Naive B cell (primary cell): ENCODE measurements at places on chromosomes 7 and 10.
A peak's percentile ranks its signal among the peaks of the same experiment; 100 is the strongest.

DNA sequence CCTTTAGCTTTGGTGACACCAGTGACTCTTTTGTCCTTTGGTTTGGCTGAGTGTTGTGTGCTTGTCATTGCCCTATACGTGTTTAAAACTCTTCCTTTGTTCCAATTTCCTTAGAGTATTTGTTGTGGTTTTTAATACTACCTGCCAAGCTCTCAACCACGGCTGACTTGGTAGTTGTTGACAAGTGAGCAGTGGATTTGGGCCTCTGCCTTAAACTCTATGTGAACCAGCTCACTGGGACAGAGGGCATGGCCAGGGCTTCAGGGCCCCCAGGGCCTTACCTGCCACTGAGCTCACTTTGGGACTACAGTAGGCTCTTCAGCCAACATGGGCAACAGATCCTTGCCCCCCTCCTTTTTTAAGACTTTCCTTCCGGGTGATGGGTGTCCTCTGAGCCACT, 9.6 kb upstream of the DMBT1 start:
- DNase-seq = no peak

- no peak for DNase-seq
Measured at GRCh38 chr7:128110641-128111364, 79.6 kb upstream of the LRRC4 start.

DNA sequence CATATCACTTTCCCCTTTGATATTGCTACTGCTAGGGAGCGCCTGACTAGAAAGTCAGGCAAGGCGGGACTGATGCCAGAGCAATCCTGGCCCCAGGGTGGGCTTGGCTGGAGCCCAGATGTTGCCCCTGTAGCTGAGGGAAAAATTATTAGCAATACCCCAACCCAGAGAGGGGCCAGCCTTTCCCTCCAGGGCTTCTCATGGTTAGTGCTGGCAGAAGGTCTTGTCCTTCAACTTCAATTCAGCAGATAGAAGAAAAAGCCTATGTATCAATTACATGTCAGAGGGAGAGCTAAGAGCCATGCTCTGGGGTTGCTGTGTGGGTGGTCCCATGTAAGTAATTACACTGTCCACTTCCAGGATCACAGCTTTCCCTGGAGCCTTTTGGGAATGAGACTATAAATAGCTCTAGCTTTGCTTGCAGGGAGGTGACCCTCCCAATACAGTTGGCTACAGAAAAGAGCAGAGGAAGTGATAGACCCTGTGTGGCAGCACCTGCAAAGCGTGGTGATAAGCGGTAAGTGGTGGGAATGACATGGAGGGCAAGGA, 579.1 kb downstream of the CCSER2 start:
- DNase-seq = no peak

DNA sequence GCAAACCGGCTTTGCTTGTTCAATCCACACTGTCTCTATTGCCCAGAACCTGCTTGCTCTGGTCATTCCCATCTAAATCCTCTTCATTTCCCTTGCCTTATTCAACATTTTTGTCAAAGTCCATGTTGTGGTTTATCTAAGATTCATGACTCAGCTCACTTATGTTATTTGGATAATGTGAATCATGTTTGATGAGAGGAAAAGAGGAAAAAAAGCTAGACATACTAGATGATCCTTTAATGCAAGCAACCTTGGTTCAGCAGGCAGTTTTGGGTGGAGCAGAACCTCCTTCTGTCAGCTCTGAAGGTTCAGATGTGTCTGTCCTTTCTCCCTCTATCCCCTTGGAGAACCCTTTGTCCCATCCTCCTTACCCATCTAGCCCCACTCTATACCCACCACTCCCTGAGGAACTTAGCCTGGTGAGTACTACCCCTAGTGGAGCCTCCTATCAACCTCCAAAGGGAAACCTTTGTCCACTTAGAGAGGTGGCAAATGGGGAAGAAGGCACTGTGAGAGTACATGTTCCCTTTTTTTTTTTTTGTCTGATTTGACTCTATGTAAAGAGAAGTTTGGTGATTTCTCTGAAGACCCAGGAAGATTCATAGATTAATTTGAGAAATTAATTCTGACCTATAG, 2.1 kb upstream of the SAMD9L start:
- DNase-seq = no peak

GRCh38 chr10:52897162-52897561, 124.6 kb upstream of the MBL2 start:
- no peak for DNase-seq

DNA sequence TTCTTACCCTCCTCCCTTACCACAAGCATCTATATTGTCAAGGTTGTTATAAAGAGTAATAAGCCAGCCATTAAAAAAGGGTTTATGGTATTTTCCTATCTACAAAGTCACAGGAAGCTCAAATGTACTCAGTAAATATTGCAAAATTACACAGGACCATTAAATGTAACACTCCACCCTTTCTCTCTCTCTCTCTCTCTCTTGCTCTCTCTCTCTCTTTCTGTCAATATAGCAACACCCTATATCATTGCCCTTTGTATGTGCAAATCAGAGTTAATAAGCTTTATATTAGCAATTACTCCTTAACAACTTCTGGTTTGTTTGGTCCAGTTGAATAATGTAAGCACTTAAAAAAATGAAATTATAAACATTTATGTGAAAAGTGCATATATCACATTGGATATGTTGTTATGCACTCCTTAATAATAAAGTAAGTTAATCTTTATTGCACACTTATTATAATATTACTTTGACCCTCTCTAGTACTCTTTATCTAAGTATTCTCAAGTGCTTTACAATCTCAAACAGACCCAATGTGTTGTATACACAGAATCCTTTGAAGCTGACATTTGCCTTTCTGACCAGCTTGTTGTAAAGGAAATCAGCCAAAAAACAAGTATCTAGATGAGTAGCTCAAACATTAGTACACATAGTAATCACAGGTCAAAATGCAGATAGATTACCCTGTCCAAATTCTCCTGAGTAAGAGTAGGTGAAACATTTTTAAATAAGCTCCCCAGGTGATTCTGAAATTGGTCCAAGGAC, 93.2 kb downstream of the CFTR start:
- DNase-seq = no peak

DNA sequence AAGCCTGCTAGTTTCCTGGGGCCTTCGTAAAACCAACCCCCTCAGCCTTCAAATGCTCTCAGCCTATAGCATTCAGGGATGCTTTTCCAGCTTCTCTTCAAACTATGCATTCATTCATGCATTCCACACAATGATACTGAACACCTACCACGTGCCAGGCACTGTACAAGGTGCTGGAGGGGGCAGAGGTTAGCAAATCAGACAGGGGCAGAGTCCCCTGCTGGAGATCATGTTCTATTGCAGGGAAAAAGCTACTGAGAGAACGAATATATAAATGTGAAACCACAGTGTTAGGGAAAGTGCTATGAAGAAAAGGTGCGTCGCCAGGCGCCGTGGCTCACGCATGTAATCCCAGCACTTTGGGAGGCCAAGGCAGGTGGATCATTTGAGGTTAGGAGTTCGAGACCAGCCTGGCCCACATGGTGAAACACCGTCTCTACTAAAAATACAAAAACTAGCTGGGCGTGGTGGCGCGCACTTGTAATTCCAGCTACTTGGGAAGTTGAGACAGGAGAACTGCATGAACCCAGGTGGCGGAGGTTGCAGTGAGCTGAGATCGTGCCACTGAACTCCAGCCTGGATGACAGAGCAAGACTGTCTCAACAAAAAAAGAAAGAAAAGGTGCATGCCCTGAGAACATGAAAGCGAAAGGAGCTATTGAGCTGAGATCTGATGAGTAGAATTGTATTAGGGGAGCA, 64.6 kb upstream of the CALN1 start:
- DNase-seq = no peak

DNA sequence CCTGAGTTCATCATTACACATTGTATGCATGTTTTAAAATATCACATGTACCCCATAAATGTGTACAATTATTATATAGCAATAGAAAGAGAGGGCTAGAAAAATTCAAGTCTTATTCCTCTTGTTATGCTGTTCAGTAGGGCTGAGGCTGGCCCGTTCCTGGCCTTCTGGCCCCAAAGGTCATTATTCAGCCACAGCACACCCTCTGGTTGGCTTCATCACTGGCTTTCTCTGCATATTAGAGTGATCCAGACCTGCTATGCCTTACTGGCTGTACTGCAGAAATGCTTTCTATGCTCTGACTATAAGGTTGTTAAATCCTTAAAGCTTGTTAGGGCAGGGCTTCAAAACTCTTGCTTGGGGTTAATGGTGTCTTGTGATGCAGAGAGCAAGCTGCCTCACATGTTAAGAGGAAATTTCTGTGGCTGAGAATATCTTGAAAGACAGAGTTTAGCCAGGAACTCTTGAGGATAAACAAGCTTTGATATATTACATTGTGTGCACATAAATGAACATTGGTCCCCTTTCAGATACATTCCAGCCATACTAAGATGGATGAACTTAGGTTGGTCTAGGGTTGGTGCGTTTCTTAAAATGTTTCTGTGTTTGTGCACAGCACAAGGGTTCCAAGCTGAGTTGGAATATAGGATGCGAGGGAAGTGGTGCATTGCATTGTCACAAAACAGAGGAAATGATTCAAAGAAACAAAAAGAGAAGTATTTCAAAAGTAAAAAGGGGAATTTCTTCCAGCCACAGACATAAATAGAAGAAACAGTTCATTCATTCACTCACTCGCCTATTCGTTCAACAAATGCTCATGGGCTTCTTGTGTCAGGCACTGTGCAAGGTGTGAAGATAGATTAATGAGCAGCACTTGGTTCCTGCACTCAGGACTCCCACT, 61.6 kb upstream of the WDR11 start:
- no peak for DNase-seq

DNA sequence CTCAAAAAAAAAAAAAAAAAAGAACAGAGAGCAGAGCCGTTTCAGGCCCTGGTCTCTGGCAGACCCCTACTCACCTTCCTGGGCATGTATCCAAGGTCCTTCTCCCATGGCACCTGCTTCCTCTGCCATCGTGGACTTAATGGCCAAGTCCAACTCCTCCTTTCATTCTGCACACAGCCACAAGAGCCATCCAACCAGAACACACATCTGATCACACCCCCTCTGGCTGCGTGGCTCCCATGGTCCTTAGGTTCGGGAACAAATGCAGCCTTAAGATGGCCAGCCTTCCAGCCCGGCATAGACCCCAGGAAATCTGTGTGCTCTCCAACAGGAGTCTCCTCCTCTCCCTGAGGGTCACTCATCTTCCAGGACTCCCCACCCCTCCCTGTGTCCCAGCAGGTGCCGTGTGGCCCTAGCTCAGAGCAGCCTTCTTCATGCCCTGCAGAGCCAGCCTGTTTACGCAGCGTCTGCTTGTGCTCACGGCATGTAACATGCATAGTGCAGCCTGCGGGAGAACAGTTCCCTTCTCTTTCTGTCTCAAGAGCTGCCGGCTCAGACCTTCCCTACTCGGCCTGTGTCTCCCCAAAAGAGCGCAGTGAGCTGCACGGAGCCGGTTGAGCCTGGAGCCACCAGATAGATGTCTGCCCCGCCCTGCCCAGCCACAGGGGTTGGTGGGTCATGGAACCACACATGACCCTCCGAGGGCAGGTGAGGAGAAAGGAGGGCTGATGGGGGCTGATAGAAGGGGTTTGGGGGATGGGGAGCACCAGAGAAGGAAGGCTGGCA, 157.3 kb downstream of the NRF1 start:
- no peak for DNase-seq

DNA sequence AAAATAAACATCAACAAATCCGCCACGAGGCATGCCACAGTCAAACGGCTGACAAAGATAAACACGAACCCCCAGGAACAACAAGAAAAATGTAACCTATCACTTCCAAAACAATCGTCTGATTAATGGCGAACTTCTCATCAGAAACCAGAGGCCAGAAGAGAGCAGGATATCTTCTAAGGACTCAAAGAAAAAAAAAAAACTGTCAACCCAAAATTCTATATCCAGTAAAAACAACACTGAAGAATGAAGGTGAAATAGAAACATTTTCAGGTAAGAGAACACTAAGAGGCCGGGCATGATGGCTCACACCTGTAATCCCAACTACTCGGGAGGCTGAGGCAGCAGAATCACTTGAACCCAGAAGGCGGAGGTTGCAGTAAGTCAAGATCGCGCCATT, 54.3 kb downstream of the SLC29A4 start:
- DNase-seq = no peak

- peak; percentile 45 for DNase-seq
Measured at GRCh38 chr10:95745501-95745900, 10.5 kb upstream of the ENTPD1 start.

- DNase-seq = no peak
Measured at GRCh38 chr7:108232076-108232475, 101.9 kb upstream of the LAMB4 start.

DNA sequence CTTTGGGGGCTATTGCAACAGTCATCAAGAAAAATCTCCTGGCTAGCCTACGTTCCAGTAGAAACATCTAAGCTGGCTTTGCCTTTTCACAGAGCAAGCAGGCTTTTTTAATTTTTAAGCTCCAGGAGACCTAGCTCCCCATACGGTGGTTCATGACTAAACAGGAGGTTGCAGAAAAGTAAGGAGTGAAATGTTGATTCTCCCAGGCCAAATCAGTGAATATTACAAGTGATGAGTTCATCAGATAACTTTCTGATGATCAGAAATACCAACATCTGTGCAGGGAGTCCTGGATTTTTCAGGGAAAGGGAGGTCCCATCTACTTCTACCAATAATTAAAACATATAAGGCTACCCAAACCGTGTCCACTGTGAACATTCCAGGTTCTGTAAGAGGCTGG, 477.3 kb upstream of the CELF2 start:
- DNase-seq = no peak

- no peak for DNase-seq
Measured at GRCh38 chr10:86651631-86652331, 2.6 kb upstream of the OPN4 start.

GRCh38 chr7:17965603-17966002, 25.3 kb upstream of the SNX13 start:
- DNase-seq = no peak

DNA sequence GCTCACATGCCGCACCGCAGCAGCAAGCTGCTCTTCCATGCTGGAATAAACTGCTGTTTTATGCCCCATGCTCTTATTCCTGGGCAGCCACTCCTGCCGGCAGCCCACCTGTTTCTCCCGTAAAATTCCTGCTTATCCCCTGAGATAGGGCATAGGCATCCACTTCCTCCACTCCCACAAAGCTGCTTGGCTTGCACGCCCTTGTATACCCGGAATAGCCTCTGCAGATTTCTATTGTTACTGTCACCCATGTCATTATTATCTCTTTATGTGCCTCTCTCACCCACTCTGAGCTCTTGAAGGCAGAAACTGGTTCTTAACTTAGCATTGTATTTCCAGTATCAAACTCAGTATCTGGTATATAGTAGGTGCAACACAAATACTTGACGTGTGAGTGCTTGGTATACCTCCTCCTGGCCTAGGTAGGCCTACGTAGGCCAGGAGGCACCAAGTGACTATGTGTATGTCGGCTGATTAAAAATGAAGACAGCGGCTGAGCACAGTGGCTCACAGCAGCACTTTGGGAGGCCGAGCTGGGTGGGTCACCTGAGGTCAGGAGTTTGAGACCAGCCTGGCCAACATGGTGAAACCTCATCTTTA, 193.4 kb downstream of the CCDC3 start:
- DNase-seq = no peak

DNA sequence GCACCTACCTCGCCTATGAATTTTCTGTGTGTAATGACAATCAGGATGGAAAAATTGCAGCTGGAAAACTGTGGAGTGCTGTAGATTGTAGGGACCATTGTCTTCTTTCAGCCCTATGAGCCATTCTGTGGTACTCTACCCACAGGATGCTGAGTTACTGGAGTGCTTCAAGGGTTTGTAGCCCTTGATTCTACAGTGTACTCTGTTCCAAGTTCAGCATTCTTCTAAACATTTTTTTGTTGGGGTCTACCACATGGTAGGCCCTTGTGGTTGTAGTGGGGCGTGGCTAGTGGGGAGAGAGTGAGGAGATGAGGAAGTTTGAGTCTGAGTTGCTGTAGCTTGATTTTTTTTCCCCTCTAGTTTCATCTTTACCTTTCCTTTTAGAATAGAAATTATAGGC, 33.5 kb downstream of the REEP3 start:
- peak; percentile 70 for DNase-seq

- no peak for DNase-seq
Measured at GRCh38 chr10:43262902-43263466, 3.9 kb downstream of the RASGEF1A start.
